ENCODE measurements at places on chromosomes 3 and 15. TPM values are rescaled to one million over a fixed set of nuclear protein-coding genes. Genes with fewer than 3 reads are reported as not detected.

- DNase-seq, result no peak
Observed at GRCh38 chr15:87671289-87671688, 585.2 kb downstream of the NTRK3 start.

GRCh38 chr3:193488741-193489140 lies 66.0 kb downstream of the ATP13A4 start:
- no peak for DNase-seq

- DNase-seq, result no peak
Observed at GRCh38 chr3:124243177-124243859, 251.4 kb upstream of the ROPN1 start.

EIF4G1 gene
- polyA plus RNA-seq, result 221 TPM
